ENCODE measurements at places on chromosomes 3 and 15. TPM values are rescaled to one million over a fixed set of nuclear protein-coding genes. Genes with fewer than 3 reads are reported as not detected.

The GOLGA6A gene
- 0.14 TPM for total RNA-seq

The ARRDC4 gene
- 41.5 TPM for total RNA-seq

The LARP6 gene
- 4.2 TPM for total RNA-seq

The AZI2 gene
- total RNA-seq = 132 TPM

The ACKR2 gene
- 5.5 TPM for total RNA-seq

DNA sequence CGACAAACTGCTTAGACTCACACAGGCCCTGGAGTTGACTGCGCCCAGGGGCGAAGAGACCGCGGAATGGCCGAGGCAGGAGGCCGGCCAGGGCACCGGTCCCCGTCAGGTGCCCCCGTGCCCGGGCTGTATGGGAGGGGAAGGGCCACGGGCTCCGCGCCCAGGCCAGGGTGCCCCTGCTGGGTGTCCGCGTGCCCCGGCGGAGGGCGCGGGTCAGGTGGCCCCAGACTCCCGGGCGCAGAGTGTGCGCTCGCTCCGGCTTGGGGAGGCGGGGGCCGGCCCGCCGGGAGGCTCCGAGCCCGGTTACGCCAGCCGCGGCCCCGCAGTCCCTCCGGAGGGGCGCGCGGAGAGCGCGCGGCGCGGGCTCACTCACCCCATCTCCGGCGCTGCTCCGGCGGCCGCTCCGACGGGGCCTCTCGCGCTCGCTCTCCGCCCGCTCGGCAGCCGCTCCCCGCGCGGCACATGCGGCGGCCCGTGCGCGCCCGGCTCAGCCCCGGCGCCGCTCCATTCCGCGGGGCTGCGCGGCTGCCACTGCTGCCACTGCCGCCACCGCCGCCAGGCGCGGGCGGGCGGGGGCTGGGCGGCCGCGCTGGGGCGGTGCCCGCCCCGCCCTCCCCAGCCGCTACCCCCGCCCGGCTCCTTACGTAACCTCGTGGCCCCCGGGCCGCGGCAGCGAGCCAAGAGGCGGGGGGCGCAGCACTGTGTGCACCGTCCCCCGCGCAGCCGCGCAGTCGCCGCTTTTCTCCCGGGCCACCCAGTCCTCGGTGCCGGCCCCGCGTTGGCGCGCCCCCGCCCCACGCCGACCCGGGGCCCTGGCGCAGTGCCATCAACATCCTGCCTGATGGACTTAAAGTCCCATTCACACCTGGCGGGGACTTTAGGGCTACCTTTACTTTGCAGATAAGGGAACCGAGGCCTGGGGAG, at the start of gene HOMER2:
TSS of gene HOMER2 (minus strand) at position 563 of the 924 bp plus-strand sequence. CDS start at position 378, 185 bp downstream.
- H3K4me3 ChIP-seq = peak within 1 kb of the TSS; percentile 49
- peak within 1 kb of the TSS; percentile 71 for H3K27ac ChIP-seq
- no peaks in the 10 kb centered on the region for H3K4me1 ChIP-seq
- H3K27me3 ChIP-seq = no peaks in the 10 kb centered on the region
- DNase-seq = peak; percentile 48
- no peaks in the 10 kb centered on the region for H3K36me3 ChIP-seq

GRCh38 chr3:152769523-152769922, 65.4 kb upstream of the P2RY1 start:
- H3K27me3 ChIP-seq = no peaks in the 10 kb centered on the region
- H3K27ac ChIP-seq = no peak overlapping the region

DNA sequence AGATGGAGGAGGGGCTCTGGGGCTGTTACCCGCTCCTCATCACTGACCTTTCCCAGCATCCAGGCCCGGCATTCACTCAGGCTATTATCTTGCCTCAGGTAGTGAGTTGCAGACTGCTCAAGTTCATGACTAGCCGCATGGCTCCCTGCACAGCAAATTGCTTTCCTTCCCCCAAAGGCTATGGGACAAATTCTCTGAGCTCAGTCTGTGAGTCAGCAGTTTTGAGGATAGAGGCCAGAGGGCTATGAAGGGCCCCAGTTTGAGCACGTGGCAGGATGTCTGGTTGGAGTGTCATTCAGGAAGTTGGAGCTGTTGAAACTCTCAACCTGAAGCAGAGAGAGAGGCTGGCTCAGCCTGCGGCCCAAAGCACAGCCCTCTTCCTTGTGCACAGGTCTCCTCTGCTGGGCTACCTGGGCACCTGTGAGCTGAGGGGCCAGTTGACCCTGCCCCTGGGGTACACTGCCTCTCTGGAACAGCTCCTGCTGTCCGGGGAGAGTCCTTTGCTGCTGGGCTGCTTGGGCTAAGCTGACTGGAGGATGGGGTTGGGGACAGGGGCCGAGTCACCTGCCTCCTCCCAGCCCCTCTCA, 7.9 kb downstream of the FAH start:
- peak; percentile 86 for DNase-seq
- H3K4me1 ChIP-seq = peaks cover 26% of the 10 kb centered on the region
- no peak overlapping the region for H3K27ac ChIP-seq

GRCh38 chr15:40538976-40539375, 25.9 kb downstream of the CCDC32 start:
- no peak overlapping the region for H3K27ac ChIP-seq
- H3K27me3 ChIP-seq = no peaks in the 10 kb centered on the region
- peak; percentile 3 for DNase-seq

DNA sequence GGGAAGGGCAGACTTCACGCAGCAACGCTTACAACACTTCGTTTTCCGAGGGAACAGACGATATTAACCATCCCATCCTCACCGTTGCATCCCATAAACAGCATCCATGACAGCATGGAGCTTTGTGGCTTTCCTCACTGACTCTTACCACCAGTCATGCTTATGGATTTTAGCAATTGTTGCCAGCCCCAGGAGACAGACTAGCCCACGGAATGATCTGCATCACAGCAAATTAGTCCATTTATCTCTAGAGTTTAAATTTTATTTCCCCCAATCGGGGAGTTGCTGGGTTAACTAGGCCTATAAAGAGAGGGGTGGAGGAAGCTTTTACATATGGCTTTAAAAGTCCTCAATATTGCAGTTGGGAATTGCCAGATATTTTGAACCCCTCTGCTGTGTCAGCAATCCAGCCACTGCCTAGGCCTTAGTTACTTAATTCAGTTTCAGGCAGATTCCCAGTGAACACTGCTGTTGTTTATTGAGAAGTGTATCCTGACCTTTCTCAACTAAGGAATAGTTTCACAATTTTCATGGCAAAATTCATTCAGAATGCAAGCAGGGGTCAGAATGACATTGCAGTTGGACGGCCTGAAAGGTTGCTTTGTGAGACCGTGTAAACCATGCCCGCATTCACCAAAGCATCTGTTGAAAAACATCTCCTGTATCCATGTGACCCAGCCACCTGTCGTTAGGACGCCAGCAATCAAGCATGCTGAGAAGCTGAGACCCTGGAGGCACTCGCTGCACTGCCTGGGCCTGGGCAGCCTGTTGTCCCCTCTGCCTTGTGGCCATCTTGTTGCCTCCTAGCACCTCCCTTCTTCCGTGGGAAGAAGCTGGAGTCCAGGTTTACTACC, 397.4 kb upstream of the TPM1 start:
- H3K27ac ChIP-seq = no peak overlapping the region
- H3K27me3 ChIP-seq = no peaks in the 10 kb centered on the region
- peak; percentile 48 for DNase-seq
- H3K4me1 ChIP-seq = no peaks in the 10 kb centered on the region
- no peaks in the 10 kb centered on the region for H3K36me3 ChIP-seq

GRCh38 chr15:32053719-32054118, 23.4 kb downstream of the CHRNA7 start:
- no peak overlapping the region for H3K27ac ChIP-seq
- no peak for DNase-seq
- H3K4me1 ChIP-seq = no peaks in the 10 kb centered on the region
- H3K36me3 ChIP-seq = no peaks in the 10 kb centered on the region
- no peaks in the 10 kb centered on the region for H3K27me3 ChIP-seq
